ENCODE measurements at places on chromosomes 7 and 10.

- no peak for DNase-seq
Observed at GRCh38 chr10:69285699-69286098, 7.4 kb downstream of the HK1 start.

GRCh38 chr7:862157-862556 lies 14.2 kb upstream of the GET4 start:
- no peak for DNase-seq

GRCh38 chr10:35911233-35911632 lies 269.1 kb upstream of the FZD8 start:
- DNase-seq = no peak

DNA sequence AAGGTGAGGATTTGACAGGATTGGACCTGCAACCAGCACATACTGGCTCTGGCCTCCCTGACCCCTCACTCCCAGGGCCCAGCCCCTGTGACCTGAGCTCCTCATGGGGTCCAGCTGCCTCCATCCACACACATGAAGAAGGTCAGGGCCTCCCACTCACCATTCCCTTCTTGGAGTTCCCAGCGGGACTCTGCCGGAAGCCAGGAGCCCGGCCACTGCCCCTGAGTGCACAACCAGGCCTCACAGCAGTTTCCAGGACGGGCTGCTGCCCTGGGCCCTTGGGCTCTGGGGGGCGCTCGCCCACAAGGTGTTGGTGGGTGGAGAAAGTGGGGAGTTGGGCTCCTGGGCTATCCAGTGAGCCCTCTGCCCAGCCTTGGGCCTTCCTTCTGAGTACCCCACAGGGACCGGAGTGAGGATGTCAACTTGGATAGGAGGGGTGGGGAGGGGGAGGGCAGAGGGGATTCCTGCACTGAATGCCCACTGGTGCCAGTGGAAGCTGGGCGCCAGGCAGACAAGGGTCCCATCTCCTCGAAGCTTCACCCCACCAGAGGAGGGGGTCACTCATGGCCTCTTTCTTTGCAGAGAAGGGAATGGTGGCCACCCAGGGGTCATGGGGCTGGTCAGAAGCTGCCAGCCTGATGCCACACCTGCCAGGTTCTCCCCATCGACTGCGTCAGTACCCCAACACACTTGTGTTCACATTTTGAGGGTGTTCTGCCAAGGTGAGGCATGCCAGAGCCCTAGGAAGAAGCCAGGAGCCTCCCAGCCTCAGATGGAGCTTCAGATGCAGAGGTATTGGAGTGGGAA lies 115.3 kb downstream of the PTPN20 start:
- no peak for DNase-seq

Measured in T-helper 1 cell (primary cell).